ENCODE measurements at places on chromosomes 7 and 10.

GRCh38 chr10:77638321-77639101 is 903 bp upstream of the KCNMA1 start:
- no peak for DNase-seq

DNA sequence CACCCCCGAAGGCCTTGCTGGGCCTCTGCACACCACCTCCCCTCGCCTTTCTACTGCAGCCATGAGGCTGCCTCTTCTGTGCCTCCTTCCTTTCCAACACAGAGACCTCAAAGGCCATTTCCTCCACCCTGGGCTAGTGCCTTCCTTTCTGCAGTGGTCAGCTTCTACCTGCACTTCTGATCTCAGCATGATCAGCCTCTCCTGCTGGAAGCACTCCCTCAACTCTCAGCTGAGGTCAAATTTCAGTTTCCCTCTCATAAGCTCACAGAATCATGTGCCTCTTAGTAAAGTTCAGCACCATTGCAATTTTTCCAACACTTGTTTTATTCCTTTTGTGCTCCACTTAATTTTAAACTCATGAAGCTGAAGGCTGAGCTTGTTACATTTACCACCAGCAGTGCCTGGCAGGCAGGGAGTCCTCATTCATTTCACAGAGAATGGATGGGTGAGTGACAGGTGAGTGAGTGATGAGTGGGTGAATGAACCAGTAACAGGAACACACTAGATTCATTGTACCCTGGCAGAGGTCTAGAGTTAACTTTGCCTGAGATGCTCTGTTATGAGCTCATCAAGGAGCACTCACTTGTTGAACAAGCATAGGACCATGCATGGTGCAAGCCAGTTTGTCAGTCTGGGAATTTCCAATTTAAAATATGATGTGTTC is 124.0 kb upstream of the PRSS58 start:
- no peak for DNase-seq

GRCh38 chr10:33571616-33572015 is 237.1 kb upstream of the NRP1 start:
- no peak for DNase-seq

- DNase-seq = no peak
Measured at GRCh38 chr7:66558660-66559465, 69.8 kb upstream of the KCTD7 start.

DNA sequence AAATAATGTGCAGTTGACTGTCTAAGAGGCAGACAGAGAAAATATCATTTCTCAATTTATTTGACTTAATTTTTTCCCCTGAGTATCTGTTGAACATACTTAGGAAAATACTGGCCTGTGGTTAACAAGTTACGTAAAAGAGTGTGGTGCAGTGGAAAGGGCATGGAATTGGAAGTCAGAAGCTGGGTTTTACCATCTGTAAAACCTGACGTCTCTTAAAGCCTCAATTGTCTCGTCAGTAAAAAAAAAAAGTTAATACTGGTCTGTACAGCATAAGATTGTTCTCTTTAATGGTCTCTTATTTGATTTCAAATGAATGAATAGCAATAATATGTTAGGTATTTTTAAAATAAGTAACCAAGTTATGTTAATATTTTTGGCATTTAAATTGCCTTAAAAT is 67.8 kb downstream of the PHTF2 start:
- no peak for DNase-seq
